ENCODE measurements at places on chromosomes 3 and 15.

DNA sequence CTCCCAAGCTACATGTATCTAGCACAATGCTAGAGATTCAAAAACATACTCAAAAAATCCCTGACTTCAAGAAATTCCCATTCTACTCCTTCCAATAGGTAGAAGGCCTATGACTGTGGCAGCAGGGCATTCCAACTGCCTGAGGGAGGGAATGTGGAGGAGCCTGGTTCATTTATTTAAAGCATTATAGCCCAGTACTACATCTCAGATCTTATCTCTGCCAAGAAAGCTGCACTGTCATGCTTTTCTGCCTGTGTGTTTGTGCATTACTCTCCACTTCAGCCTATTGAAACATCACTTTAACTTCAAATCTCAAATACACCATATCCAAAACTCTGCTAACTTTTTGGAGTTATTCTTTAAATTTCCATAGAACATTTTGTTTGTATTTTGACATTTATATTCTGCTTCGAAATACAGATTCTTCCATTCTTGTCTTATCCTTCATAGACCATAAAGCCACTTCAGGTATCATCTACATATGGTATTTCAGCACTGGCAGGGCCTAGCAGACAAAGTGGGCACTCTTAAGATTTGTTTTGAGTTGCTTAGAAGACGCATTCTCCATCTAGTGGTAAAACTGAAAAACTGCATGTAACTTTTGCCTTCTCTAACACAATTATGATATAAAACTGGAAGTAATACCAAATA, 59.1 kb upstream of the NEDD4 start:
- peak; percentile 31 for DNase-seq

DNA sequence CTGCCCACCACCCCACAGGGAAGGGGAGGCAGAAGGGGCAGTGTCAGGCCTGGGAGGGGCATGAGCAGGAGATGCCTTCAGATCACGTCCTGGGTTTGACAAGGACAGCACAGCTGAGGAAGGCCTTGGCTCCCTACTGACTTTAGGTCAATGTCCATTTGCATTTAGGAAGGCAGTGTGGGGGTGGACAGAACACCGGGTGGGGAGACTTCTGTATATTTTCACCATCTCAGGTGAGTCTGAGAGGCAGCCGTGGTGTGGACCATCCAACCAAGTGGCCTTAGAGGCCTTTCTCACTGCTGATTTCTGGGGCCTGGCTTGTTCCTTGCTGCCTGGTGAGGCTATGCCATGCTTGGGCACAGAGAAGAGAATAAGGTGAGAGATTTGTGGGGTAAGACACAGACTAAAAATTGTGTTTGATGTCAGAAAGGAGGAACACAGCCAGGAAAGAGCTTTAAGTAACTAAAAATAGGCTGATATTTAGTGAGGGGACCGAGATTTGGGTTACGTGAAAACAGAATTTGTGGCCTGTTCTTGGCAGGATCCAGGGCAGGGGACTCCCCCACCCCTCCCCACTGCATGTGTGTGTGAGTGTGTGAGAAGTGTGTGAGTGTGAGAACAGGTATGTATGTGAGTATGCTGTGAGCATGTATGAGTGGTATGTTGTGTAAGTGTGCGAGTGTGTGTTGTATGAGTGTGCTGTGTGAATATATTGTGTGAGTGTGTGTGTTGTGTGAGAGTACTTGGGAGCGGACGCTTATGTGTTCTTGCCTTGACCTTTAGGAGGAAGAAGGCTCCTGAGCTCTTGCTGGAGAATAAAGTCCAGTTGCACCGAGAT, 11.8 kb upstream of the PLA2G4E start:
- no peak for DNase-seq

- DNase-seq = no peak
Observed at GRCh38 chr3:72576563-72576962, 271.7 kb downstream of the SHQ1 start.

DNA sequence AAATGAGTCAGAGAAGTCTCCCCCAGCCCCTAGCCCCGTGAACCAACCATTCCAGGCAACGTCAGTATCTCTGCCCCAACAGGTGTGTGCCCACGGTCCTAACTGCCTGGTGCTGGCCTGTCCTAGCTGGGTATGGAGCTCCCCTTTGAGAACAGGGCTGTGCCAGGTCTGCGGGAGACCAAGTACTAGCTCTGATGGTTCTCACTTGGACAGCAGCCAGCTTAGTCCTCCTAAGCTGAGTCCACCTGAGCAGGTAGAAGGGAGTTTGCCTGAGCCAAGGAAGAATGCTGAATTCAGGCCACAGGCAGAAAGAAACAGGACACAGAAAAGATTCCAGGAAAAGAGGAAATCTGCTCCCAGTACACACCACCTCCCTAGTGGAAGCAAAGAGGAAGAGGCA, 33.1 kb upstream of the PARL start:
- DNase-seq = no peak

GRCh38 chr15:71393383-71393782, 278.1 kb downstream of the THSD4 start:
- DNase-seq = no peak

GRCh38 chr3:178103140-178103539, 433.1 kb upstream of the KCNMB2 start:
- no peak for DNase-seq

- DNase-seq = no peak
Observed at GRCh38 chr3:140493271-140493670, 184.6 kb upstream of the TRIM42 start.

GRCh38 chr15:63476229-63476632, 28.2 kb upstream of the USP3 start:
- DNase-seq = no peak

GRCh38 chr3:141094790-141095545, 43.8 kb downstream of the SPSB4 start:
- DNase-seq = no peak

DNA sequence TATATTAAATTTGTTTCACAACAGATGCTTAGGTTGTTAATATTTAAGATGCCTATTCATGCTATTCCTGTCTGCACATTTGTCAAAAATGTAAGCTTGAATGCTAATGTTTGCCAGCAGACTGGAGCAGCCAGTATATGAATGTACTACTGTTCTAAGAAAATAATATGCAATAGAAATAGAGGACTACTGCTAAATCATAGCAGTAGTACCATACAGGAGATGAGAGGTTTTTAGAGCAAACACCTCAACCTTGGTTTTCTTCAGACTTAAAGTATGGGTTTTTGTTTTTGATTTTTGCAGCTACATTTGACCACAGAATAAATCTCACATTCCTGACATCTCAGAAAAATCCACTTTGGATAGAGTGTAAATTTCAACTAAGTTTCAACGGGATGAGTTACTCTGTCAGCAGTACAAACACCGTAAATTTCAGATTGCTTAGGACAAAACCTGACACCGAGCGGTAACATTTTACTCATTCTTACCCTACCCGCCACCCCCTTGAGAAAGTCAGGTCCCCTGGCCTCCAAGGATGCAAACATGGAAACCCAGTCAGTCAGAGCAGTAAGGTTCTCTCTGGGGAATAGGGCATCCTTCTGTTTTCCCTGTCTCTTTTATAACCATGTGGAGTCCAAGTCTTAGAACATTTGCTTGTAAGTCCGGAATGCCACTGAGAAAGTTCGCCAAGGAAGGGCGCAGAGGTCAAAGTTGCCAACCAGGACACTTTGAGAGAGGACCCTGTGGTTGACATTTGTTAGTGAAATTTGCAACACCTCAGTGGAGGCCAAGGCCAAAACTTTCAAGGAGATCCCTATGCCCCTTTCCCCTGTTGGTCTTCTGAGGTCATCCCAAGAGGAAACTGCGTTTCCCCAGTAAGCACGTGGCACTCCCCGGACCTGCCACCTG, 17.9 kb upstream of the SATB1 start:
- DNase-seq = no peak

DNA sequence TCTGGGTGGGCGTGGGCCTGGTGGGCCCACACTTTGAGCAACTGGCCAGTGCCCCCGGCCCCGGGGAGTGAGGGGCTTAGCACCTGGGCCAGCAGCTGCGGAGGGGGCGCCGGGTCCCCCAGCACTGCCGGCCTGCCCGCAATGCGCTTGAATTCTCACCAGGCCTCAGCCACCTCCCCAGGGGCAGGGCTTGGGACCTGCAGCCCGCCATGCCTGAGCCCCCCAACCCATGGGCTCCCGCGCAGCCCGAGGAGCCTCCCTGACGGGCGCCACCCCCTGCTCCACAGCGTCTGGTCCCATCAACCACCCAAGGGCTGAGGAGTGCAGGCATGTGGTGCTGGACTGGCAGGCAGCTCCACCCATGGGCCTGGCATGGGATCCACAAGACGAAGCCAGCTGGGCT, 484.3 kb downstream of the UNC13C start:
- DNase-seq = no peak

GRCh38 chr3:58861551-58861950, 188.3 kb downstream of the CFAP20DC start:
- DNase-seq = no peak

- DNase-seq = no peak
Observed at GRCh38 chr15:100893964-100894295, 14.3 kb downstream of the ALDH1A3 start.

DNA sequence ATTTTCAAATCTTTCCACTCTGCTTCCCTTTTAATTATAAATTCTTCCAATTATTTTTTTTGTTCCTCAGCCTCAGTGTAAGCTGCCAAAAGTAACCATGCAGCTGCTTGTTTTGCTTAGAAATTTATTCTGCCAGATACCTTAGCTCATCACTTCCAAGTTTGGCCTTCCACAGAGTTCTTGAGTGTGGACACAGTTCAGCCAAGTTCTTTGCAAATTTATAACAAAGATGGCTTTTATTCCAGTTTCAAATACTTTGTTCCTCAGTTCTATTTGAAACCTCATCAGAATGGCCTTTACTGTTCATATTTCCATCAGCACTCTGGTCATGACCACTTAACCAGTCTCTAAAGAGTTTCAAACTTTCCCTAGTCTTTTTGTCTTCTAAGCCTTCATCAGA, 10.3 kb downstream of the RTP1 start:
- no peak for DNase-seq

DNA sequence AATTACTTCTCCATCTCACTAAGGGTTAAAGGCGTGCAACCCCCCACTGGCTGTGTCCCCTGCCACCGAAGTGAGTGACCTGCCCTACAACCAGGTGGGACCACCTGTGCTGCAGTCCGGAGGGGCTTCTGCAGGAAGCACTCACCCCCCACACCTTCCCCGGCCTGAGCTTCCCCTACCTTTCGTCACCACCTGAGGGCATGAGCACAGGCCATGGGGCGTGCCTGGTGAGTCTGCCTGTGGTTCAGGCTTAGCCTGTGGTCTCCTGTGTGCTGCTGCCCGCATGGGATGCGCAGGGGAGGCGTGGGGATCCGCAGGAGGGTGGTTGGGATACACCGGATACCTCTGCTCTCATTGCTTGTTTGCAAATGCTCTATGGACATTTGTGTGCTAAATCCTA, 46.0 kb downstream of the KLHL25 start:
- no peak for DNase-seq

GRCh38 chr15:25501828-25502446, 63.1 kb upstream of the UBE3A start:
- no peak for DNase-seq

GRCh38 chr15:62752657-62753517, 289.7 kb upstream of the TPM1 start:
- DNase-seq = no peak

GRCh38 chr3:66483409-66483906, 17.4 kb downstream of the LRIG1 start:
- no peak for DNase-seq

- no peak for DNase-seq
Observed at GRCh38 chr3:34957677-34958076, 681.6 kb upstream of the ARPP21 start.

- no peak for DNase-seq
Observed at GRCh38 chr15:40825661-40826422, 2.7 kb downstream of the PPP1R14D start.

- DNase-seq = no peak
Observed at GRCh38 chr15:33104212-33104611, 90.3 kb downstream of the FMN1 start.

DNA sequence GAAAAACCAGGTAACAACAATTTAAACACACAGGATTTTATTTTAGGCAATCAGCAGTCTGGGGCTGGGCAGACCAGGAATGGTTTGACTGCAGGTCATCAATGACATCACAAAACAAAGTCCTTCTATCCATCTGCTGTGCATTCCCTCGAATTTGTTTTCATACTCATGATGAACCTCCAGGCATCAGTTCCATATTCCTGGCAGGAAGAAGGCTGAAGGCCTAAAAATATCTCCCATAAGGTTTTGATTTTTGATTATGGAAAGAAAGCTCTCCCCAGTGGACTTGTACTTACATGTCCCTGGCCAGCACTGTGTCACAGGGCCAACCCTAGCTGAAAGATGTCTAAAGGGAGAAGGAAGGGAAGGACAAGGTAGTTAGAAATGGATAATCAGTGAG, 107.4 kb downstream of the PEAK1 start:
- no peak for DNase-seq

DNA sequence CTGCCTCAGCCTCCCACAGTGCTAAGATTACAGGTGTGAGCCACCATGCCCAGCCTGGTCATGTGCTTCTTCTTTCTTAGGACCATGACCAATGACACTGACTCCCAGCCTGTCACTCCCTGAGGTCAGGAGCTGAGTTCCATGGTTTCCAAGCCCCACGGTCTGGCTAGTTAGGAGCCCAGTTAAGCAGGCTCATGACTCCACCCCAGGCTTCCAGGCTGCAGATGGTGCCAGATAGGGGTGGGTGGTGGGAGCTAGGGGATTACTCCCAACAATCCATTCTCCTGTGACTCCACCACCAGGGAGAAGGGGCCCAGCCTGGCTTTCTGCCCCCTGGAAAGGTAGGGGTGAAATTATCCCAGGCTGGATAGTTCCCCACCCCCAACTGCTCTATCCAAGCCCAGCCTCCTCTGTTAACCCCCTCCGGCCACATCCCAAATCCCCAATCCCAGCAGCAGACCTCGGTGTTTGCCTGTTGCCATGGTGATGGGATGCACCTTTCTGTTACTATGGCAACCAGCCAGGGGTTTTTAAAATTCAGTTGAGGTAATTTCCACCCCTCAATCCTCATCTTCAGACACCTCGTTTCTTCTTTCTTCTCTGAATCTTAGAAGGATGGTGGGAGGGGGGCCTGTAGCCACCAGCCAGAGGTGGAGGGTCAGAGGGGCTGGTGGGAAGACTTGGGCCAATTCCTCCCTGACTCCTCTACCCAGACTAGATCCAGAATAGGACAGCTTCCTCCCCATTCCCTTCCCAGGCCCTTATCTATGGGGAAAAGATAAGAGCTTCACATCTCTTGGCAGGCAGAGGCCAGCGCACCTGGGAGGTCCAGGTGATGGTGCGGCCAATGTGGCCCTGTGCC, 22.5 kb upstream of the SEMA3F start:
- no peak for DNase-seq

GRCh38 chr15:88989578-88989977, 76.4 kb upstream of the MFGE8 start:
- no peak for DNase-seq

GRCh38 chr15:40763801-40764628, at the start of gene GCHFR:
GCHFR (plus strand) TSS chr15:40764068; CDS start chr15:40764181, 113 bp downstream.
- DNase-seq = no peak
